ENCODE measurements at places on chromosomes 16 and 17.
A peak's percentile ranks its signal among the peaks of the same experiment; 100 is the strongest.

DNA sequence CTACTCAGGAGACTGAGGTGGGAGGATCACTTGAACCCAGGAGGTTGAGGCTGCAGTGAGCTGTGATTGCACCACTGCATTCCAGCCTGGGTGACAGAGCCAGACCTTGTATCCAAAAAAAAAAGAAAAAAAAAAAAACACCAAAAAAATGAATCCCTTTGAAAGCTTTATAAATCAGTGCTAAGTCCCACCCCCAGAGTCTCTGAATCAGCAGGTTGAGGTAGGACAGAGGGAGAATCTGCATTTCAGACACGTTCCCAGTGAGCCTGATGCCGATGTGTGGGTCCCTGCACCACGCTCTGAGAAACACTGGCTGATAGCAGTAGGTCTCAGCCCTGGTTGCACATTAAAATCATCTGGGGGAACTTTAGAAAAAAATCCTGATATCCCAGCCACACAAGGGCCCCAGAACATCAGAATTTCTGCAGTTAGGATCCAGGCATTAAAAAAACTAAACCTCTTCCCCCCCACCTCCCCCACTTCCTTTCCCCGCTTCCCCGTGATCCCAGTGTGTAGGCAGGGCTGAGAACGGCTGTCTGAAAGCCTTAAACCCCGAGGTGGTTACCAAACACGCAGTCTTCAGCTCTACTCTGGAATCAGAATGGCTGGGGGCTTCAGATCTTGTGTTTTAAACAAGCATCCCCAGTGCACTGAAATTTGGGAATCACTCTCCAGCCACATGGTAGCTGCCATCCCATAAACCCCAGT, 27.3 kb upstream of the GPRC5B start:
- DNase-seq, result no peak

- no peak for DNase-seq
These were observed 185.5 kb downstream of the LGALS9B start for GRCh38 chr17:20281860-20282259.

- no peak for DNase-seq
These were observed 54.5 kb downstream of the TUBD1 start for GRCh38 chr17:59838052-59838916.

GRCh38 chr17:12865769-12866168, 76.5 kb downstream of the ARHGAP44 start:
- no peak for DNase-seq

- no peak for DNase-seq
These were observed 46.8 kb downstream of the PLXDC1 start for GRCh38 chr17:39104657-39105056.

DNA sequence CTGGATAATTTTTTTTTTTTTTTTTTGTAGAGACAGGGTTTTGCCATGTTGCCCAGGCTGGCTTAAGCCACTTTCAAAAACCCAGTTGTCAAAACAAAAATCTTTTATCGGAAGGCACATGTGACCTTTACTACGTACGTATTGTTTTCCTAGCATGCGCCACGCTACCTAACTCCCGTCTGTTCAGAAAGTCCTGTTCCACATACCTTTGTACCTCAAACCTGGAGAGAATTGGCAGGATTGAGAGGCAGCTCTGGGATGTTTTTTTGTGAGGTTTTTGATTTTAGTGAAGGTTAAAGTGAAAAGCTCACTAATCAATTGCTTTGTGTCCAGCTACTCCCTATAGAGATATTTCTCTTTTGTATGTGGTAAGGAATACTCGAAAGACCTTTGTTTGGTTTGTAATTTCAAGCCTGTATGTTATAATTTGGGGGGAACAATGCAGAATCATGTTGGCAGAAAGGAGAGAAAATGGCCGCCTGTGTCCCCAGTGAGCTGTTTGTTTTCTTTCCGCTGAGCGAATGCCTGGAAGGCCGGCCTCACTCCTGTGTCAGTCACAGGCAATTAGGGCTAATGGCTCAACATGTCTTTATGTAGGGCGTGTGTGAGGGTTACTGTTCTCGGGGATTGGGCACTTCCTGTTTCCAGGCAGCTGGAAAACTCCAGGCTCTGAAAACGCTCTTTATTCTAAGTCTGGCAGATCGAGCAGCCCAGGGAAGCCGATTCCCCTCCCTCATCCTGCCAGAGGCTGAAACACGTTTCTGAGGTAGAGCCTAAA, 60.8 kb upstream of the CLEC18A start:
- DNase-seq, result no peak

DNA sequence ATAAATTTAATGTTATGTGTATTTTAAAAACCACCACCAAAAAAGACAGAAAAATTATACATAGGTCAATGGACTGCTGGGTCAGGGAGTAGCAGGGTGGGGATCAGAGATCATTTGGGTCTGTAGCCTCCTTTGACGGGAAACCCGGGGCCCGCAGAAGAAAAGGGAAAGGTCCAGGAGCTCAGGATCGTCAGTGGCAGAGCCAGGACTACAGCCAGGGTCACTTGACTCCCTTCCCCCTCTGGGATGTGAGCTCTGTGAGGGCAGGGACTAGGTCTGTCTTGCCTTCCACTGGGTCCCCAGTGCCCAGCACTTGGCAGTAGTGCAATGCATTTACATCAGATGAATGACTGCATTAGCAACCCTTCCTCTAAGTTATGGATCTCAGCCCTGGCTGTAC, 62.1 kb downstream of the TOM1L2 start:
- DNase-seq, result no peak

- no peak for DNase-seq
These were observed 3.3 kb downstream of the LRRC46 start for GRCh38 chr17:47834756-47835155.

- DNase-seq, result no peak
These were observed 22.1 kb downstream of the CIBAR2 start for GRCh38 chr16:85090181-85090580.

DNA sequence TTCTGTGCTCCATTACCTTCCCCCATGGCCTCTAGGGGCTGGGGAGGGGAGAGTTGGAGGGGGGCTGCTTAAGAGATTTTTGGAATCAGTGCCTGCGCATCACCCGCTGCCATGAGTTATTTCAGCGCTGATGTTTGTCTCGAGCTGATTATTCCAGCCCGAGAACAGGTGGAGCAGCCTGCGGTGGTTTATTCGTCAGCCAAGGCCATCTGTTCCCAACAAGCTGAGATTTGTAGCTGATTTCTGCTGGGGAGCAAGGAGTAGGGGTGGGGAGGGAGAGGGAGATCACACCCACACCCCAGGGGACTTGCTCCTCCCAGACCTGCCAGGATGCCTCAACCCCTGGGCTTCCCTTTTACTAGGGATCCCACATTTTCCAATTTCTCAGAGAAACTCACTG, 23.1 kb downstream of the PIPOX start:
- no peak for DNase-seq

DNA sequence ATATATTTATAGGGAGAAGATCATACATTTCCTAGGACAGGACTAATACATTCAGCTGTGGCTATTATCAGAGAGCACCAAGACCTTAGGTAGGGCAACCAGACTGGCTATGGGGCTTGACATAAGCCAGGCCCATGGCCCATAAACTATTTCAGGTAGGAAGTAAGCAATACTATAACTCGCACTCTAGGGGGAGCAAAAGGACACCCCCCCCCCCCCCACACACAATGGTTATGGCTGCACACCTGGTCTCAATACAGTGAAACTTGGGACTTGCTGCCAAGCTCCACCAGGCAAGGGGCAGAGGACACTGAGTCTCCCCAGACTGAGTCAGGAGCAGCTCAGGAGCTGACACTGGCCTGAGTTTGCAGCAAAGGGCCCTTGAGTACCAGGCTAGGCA, 348.9 kb upstream of the ASIC2 start:
- DNase-seq, result no peak

GRCh38 chr16:69017036-69017783, 88.2 kb upstream of the HAS3 start:
- no peak for DNase-seq

- peak; percentile 16 for DNase-seq
These were observed 8.1 kb upstream of the EFCAB13 start for GRCh38 chr17:47315451-47316266.

GRCh38 chr16:83100679-83101078, 473.9 kb downstream of the CDH13 start:
- no peak for DNase-seq

- no peak for DNase-seq
These were observed 4.2 kb downstream of the ATP2A3 start for GRCh38 chr17:3959921-3960601.

DNA sequence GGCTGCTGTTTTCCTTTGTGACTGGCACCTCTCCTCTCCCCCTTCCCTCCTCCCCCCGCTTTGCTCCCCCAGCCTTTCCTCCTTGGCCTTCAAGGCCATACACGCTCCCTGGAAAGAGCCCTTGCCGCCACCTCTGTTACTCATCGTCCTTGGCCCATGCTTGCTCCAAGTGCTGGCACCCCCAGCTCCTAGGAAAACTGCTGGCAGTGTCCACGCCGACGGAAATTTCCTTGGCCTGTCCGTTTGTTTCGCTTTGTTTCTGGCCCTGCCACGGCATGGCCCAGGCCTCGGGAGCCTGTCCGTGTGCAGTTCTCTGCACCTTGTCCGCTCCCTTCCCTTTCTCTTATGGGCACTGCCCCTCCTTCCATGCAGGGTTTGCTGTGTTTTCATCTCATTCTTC, 18.0 kb downstream of the CA5A start:
- DNase-seq, result no peak

- DNase-seq, result no peak
These were observed 46.5 kb upstream of the SLC47A1 start for GRCh38 chr17:19487024-19487600.

DNA sequence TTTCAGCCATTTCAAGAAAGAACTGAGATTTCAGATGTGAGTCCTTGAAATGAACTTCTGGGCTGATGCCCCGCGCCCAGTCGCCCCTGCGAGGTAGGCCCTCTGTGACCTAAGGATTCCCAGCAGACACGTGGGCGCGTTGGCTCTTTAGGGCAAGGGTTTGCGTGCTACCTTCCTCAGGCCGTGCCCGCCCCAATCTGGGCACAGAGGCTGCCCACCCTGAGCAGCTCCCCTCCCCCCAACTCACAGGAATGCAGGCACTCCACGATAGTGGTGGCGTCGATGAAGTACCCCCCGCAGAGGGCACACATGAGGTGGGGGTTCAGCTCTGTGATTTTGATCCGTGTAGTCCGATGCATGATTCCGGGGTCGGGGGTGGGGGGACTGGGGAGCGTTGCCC, 8.1 kb downstream of the PCGF2 start:
- no peak for DNase-seq

DNA sequence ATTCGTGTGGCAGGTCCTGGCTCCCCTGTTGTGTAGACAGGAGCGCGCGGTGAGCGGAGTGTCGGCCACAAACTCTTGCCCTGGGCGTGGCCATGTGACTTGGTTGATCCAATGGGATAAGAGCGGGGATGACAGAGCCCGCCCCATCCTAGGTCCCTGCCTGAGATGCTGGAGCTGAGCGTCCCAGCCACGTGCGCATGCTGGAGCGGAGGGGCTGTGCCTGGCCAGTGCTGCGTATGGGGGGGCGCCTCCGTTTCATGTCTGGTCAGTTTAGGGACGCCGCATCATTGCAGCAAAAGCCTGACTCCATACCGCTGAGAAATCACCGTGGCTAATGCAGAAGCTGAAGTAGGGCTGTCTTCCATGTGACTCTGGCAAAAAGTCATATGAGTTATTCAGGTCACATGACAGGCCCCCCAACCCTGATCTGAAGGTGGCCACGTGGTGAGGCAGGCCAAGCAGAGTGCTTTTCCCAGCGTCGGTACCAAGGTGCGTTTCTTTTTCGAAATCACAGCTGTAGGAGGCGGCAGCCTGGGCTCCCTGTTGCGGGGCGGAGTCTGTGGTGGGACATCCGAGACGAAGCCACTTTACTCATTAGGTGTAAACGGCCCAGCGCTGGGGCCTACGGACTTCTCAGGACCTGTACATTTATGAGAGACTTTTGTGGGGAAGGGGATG, 22.5 kb downstream of the HSBP1 start:
- DNase-seq, result no peak

GRCh38 chr17:78126895-78127238, 1.7 kb downstream of the TMC6 start:
- no peak for DNase-seq

- no peak for DNase-seq
These were observed 91.4 kb upstream of the DYNLRB2 start for GRCh38 chr16:80449392-80449791.

DNA sequence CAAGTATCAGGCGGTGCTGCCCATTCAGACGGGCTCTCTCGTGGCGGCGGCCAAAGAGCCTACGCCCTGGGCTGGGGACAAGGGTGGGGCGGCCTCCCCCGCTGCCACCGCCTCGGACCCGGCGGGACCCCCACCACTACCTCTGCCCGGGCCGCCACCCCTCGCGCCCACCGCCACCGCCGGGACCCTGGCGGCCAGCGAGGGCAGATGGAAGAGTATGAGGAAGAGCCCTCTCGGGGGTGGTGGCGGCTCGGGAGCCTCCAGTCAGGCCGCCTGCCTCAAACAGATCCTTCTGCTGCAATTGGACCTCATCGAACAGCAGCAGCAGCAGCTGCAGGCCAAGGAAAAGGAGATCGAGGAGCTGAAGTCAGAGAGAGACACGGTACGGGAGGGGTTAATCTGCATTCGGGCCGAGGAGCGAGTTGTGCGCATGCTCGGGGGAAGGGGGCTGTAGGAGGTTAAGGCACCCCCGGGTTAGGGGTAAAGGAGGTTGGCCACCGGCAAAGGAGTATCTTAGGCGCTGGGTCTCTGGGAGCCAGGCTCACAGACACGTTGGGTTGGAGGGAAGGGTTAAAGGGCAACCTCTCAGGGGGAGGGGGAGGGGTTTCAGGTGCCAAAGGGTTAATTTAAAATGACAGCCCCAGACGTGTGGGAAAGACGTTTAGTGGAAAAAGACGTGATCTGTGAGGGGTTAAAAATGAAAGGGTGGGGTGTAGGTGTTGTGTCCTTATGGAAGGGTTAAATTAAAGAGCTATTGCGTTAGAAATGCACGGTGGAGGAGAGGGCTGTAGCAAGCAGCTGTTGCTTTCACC, 1.4 kb downstream of the MSL1 start:
- peak; percentile 54 for DNase-seq

DNA sequence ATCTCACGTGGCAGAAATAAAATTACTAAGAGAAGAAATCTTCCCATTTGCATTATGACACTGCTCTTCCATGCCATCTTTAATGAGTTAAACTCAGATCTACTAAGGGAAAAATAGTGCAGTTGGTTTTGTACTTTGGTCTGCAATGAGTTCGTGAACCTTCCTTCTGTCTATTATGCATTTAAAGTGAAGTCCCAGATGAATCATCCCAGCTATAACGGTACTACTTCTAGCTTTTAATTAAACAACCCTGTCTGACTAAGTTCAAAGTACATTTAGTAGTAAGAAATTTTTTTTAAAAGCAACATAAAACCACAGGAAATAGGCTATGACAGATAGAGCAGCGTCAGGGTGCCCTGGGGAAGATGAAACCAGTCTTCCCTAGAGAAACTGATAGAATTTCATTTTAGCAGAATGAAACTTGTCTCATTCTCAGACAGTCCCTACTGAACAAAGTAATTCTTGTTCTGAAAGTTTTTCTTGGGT, 1.8 kb downstream of the TMIGD1 start:
- no peak for DNase-seq

- no peak for DNase-seq
These were observed at the start of gene ITGAE for GRCh38 chr17:3800362-3801271. TSS of gene ITGAE (minus strand) at chr17:3801188. CDS start at chr17:3801144, 44 bp downstream.

DNA sequence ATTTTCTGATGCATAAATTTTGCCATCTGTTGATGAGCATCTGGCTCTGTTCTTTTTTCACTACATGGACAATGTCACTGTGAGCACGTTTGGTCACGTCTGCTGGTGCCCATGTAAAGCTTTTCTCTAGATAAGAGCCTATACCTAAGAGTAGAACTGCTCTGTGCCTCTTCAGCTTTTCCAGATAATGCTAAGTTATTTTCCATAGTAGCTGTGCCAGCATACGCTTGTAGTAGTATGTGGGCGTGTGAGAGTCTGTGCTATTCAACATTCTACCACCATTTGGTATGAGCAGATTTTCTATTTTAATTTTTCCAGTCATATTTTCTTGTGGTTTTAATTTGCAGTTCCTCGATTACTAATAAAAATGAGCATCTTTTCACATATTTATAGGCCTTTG, 33.2 kb downstream of the VPS35L start:
- no peak for DNase-seq

Data from NCI-H187 (cell line).